ENCODE measurements at places on chromosomes 7 and 10.

GRCh38 chr7:158321056-158321700, 266.4 kb downstream of the PTPRN2 start:
- no peak for DNase-seq

DNA sequence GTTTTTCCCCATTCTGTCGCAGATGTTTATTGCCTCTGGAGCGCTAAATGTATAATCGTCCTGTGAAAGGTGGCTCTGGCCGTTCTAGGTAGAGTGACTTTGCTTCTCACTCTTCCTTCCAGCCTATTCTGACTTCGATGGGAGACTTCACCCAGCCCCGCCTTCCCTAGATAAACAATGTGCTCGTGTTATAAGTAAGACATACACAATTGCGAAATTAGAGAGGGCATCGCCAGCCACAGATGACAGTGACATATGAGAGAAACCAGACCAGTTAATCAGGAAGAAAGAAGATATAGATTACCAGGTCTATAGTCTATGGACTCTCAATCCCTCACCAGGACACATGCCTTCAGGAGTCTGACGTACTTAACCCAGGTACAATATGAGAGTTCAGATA, 1050.5 kb upstream of the AUTS2 start:
- DNase-seq = no peak

DNA sequence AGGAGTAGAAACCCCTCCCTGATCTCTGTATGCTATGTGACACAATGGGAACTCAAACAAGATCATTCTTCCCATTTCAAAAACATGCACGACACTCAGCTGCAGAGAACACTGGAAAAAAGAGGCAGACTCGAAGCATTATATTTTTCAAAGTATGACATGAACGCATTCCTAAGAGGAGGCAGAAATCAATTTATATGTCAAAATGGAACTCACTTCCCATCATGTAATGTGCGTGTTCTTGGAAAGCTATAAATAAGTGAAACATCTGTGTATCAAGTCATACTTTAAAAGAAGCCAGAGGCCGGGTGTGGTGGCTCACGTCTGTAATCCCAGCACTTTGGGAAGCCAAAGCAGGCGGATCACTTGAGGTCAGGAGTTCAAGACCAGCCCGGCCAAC, 142.7 kb downstream of the ICA1 start:
- no peak for DNase-seq

DNA sequence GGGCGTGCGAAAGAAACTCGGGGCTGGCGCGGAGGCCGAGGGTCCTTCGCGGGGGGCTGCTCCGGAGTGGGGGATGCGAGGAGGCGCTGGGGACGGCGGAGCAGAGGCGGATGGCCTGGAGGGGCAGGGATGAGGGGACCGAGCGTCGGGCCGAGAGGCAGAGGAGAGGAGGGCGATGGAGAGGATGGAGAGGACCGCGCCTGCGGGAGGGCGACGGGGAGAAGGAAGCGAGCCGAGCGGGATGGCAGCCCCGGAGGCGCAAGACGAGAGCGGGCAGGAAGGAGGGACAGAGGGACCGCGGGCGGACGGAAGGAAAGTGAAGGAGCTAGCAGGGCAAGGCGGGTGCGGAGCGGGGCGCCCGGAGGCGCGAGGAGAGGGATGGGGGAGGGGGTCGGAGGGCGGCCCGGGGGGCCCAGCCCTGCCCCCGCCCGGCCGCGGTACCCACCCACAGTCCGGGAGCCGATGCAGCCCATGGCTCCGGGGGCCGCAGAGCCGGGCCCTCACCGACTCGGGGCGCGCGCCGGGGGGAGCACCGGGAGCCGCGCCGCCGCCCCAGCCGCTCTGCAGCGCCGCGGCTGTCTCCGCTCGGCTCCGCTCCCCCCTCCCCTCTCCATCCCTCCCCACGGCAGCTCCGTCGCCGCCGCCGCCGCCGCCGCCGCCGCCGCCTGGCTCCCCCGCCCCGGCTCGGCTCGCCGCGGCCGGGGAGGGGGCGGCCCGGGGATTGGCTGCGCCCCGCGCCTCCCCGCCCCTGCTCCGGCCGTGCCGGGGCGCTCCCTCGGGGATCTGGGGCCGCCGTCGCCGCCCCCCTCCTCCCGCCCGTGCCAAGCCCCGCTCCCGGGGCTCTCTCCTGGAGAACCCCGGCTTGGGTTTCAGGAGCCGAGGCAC, at the start of gene FAM131B:
Gene FAM131B, minus strand, starts transcription at position 583 of the 885 bp plus-strand sequence. Its CDS starts 110 bp downstream, at position 473.
- no peak for DNase-seq

DNA sequence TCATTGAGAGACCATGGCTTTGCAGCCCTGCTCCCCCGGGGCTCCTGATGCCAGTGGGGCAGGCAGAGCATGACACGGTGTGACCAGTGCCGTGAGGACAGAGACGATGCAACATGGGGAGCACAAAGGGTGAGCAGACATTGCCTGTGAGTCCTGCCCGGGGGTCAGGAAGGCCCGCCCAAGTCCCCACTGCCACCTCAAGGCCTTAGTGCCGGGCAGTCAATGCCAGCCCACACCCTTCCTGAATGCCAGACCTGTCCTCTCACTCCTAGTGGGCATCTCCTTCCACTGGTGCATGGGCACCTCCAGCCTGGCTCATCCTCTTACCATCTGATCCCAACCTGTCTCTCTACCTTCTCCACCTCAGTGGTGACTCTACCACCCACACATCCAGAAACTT, 157.9 kb upstream of the ZMIZ1 start:
- DNase-seq = no peak

GRCh38 chr10:7491949-7492659, 81.3 kb upstream of the SFMBT2 start:
- no peak for DNase-seq

DNA sequence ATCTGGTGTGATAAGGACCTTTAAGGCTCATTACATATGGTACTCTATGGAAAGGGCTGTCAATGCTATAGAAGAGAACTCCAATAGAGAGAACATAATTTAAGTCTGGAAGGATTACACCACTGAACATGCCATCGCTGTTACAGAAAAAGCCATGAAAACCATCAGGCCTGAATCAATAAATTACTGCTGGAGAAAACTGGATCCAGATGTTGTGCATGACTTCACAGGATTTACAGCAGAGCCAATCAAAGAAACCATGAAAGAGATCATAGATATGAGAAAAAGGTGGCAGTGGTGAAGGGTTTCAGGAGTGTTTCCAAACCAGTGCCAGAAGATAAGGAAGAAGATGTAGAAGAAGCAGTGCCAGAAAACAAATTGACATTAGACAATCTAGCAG, 18.9 kb upstream of the GPR22 start:
- DNase-seq = no peak

GRCh38 chr7:144391823-144392255, 11.7 kb downstream of the NOBOX start:
- DNase-seq = no peak

DNA sequence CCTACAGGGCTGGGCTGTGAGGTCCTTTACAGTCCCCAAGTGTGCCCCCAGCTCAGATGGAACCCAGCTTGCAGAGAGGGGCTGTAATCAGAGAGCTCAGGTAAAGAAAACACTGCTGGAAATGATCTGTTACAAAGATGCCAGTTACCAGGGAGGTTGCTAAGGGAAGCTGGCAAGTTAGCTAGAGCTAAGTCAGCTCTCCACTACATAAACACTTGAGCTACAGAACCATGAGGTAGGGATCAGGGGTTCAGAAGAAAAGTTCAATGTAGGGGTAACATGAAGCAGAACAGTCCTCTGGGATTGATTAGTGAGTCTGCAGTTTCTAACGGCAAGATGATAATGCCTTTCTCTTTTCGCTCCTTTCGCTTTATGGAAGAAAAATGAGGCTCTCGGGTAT, 53.1 kb upstream of the TM9SF3 start:
- no peak for DNase-seq

DNA sequence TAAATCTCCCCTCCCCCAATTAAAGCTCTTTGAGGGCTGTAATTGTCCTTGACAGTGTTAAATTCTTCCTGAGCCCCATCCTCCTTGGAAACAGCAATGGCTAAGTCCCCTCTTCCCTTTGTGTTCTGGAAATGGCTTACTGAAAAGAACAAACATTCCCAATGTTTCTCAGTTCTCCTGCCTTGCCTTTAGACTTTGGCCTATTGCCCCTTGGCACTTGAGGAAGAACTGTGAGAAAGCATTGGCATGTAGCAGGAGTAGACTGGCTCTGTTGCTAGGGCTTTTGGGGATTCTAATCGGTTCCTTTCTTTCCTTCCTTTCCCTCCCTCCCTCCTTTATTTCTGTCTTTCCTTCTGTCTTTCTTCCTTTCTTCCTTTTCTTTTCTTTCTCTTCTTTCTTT, 463.3 kb upstream of the PODXL start:
- no peak for DNase-seq

- no peak for DNase-seq
These were observed 408.7 kb downstream of the REEP3 start for GRCh38 chr10:63929831-63930467.

DNA sequence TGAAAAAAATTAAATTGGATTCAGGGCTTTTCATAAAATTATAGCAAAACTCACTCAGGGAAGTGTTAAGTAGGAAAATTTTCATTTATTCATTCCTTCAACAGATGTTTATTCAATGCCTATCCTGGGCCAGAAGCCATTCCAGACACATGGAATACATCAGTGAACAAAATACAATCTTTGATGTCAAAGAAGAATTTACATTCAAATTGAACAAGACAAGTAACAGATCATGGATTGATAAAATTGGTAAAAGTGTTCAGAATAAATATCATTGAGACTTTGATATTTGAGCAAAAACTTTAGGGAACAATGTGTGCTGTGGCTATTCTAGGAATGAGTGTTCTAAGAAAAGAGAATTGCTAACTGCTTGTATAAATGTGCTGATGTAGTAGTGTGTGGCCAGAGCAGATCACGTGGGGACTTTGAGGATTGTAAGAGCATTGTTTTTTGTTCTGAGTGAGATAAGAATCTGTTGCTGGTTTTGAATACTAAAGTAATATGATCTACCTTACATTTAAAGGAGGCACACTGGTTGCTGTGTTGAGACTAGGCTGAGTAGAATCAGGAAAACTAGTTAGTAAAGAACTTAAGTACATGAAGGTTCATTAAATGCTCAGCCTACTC, 957.2 kb downstream of the PCDH15 start:
- DNase-seq = no peak

- DNase-seq = no peak
These were observed 55.5 kb downstream of the WDFY4 start for GRCh38 chr10:48740015-48740707.

- DNase-seq = no peak
These were observed 20.6 kb downstream of the CALML5 start for GRCh38 chr10:5478694-5479305.

DNA sequence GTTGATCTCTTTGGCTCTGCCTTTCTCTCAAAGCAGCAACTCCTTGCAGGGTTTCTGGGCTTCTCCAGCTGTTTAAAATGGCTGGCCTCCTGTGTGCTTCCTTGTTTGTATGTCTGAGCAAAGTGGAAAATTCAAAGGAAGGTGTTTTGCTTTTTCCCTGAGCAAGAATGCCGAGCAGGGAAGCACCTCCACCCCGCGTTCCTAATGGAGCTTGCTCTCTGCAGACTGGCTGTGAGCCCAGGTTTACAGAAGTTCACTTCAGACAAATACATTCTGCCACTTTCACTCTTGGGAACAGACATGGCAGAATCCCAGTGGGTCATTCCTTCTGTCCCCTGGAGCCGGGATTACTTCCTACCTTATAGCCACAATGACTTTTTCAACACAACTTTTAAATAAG, 181.8 kb upstream of the AGK start:
- DNase-seq = no peak

GRCh38 chr7:122316467-122317388, 12.2 kb upstream of the FEZF1 start:
- DNase-seq = no peak

DNA sequence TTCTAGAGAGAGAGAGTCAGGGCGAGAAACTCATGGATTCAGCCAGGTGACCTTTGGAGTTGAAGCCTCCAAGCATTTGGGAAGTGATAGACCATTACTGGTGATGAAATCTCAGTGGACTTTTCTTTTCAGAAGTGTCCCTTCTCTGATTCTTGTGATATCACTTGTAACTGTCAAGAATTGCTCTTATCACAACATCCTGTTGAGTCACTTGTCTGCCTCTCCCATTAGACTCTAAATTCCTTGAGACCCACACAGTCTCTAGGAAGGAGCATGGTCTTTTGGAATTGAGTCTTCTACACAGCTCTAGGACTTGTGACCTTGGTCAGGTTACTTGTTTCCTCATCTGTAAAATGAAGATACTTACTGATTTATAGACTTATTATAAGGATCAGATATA, 81.0 kb downstream of the CFAP58 start:
- DNase-seq = no peak

GRCh38 chr7:111528331-111528730, 34.0 kb downstream of the IMMP2L start:
- no peak for DNase-seq

DNA sequence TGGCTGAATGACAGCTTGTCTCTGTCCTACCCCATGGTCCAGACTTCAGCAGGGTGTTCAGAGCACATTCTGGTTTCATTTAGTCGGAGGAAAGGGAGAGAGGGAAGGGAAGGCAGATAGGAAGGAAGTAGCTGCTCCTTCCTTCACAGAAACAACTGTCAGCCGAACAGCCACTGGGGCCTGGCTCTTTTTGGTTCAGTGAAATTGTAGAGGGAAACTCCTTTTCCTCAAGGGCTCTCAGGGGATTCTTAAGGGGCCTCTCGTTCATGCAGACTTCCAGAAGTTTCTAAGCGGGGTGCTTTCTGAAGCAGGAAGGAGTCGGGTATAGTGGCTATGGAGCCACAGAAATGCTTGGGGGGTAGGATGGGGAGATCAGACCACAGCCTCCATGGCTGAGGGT, 56.4 kb downstream of the TLL2 start:
- DNase-seq = no peak

- DNase-seq = no peak
These were observed 82.3 kb downstream of the FAM241B start for GRCh38 chr10:69712342-69712741.

DNA sequence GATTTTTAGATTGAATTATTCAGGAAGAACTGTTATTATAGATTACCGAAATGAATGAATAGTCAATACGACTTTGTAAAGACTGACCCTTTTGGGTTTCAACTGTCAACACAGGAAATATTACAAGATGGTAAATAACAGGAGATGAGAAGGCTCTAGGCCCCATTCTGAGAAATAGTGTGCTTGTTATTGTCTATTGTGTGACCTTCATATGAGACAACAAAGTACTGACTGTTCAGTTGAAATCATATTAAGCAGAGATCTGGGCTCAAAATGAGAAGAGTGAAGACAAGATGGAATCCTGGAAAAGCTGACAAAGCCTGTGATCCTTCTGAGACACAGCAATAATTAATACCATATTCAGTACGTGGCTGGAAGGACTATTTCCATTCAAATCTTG, 503.8 kb downstream of the INHBA start:
- DNase-seq = no peak

DNA sequence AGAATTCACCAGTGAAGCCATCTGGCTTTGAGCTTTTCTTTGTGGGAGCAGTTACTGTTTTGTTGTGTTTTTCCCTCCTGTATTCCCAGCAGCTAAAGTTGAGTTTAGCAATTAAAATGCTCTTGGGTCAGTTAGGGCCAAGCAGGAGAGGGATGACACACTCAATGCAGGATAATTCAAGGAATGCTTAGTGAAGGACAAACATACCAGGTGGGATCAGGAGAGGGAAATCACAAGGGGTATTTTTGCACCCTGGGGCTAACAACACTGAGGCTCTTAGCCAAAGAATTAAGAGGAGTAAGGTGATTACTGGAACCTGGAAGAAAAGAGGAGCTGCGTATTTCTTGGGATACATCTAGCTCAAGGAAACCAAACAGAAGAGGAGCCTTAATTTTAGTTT, 82.4 kb upstream of the KCND2 start:
- no peak for DNase-seq

GRCh38 chr7:45024126-45024744, 24.2 kb downstream of the CCM2 start:
- no peak for DNase-seq
